AG09319 (cell line): ENCODE measurements at places on chromosomes 7 and 10.

DNA sequence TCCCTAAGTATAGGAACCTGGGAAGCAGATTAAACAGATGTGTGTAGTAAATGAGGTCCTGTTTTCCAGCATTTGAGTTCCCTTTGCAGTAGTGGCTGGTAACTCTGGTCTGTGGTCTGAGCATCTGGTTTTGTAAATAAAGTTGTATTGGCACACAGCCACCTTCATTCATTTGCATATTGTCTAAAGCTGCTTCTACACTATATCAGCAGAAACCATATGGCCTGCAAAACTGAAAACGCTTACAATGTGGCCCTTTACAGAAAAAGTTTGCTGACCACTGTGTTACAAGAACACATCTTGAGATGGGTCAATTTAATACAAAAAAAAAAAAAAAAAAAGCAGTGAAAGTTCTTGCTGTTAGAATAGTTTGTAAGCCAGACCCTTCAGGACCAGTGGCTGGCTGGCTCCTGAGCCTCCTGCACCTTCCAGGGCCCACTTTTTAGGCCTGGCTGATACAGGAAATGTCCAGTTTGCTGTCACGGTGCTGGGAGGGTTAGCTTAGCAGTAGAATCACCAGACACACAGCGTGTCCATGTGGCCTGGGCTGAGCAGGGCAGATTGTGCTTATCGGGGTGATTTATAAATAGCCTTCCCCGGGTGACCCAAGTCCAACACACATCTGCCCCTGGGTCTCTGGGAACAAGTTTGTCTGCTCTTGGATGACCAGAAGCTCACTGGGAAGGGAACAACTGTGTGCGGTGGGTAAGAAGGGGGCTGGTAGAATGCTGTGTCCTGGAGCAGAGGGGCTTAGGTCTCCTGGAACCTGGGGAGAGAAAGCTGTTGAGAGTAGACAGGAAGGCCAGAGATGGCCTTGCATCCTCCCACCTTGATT, 1.4 kb downstream of the C10orf71 start:
- no peak for DNase-seq

DNA sequence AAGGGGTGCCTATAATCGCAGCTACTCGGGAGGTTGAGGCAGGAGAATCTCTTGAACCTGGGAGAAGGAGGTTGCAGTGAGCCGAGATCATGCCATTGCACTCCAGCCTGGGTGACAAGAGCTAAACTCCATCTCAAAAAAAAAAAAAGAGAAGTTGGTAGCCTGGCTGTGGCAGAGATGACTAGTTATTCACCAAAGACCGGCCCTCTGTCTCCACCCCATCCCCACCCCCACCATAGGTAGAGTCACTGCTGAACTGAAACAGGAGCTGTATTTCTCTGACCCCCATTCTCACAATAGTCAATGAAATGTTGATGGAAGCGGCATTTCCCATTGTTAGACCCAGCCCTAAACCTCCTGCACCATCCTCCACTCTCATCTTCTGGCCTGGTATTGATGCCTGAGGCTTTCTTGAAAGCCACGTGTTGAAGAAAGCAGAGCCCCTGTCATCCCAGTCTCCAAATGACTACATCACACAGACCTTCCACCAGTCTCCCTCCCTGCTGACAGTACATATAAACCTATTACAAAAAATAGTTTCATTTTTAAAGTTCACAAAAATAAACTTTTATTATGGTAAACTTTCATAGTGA, 9.4 kb upstream of the PIK3CG start:
- no peak for DNase-seq

GRCh38 chr7:4730971-4731370, 44.5 kb upstream of the AP5Z1 start:
- DNase-seq: no peak

GRCh38 chr10:30671026-30671616, 41.6 kb upstream of the LYZL2 start:
- peak; percentile 59 for DNase-seq

- peak; percentile 35 for DNase-seq
These were observed at the start of gene CCL26 for GRCh38 chr7:75772081-75773077. CCL26 (minus strand) TSS chr7:75772211; CDS start chr7:75772176, 35 bp downstream.

GRCh38 chr7:38655833-38656774, 24.9 kb upstream of the AMPH start:
- no peak for DNase-seq

DNA sequence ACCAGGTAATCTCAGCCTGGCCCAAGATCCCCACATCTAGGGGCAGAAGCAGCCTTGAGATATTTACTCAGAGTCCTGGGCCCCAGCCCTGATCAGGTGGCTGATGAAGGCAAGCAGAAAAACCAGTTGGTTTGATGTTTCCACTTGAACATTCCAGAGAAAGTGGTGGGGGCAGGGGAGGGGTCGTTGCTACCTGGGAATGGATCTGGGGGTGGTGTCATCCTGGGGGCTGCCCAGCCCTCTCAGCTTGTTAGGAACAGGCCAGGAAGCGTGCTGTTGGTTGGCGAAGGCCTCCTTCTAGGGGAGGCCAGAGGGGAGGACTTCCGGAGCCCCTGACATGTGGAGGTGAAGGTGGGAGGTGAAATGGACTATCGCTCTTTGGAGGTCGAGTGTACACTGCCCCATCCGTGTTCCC, 3.7 kb upstream of the ABHD11 start:
- no peak for DNase-seq

DNA sequence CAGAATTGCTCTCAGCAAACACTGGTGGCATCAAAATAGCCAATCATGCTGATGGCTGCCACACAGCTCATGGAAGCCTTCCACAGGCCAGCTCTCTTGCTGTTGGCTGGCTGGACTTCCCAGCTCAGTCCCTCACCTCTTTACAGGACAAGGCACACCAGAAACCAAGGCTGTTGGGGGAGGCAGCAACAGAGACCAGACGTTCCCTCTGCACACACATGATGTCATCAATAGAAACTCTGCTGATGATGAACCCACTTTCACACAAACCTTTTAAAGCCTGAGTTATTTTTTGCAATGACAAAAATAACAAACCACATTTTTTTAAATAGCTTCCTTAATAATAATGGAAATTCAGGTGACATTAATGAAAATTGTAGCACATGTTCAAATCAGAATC, 300.9 kb upstream of the C7orf33 start:
- DNase-seq: no peak

- DNase-seq: no peak
These were observed 73.8 kb upstream of the CDK1 start for GRCh38 chr10:60704471-60704870.

GRCh38 chr10:6165221-6165725, 37.5 kb upstream of the PFKFB3 start:
- DNase-seq: no peak

DNA sequence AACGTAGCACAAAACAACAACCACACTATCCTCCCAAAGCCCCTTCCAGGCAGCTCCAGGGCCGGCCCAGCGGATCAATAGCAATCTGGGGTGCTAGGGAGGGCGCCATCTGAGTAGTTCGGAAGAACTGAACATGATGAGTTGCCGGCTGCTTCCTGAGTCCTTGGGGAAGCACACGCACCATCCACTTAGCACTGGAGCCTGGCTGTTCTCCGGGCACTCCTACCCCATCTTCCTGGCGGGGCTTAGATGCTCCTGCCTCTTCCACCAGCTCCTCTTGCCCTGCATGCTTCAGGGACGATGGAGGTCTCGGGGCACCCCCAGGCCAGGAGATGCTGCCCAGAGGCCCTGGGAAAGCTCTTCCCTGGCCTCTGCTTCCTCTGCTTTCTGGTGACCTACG, at the start of gene KCNK18:
TSS of gene KCNK18 (plus strand) at position 301 of the 400 bp plus-strand sequence. CDS start at position 301, 0 bp downstream.
- no peak for DNase-seq

DNA sequence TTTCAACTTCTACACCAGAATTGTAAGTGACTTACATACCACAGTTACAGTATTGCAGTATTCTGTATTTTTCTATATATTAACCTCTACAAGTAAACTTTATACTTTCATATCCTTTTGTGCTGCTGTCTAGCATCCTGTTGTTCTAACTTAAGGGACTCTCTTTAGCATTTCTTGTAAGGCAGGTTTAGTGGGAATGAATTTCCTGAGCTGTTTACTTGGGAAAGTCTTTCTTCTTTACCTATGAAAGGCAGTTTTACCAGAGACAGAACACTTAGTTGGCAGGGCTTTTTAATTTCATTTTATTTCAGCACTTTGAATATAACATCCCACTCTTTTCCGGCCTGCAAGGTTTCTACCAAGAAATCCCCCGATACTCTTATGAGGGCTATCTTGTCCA, 75.8 kb upstream of the WAC start:
- no peak for DNase-seq
